ENCODE measurements at places on chromosomes 12 and 14.

DNA sequence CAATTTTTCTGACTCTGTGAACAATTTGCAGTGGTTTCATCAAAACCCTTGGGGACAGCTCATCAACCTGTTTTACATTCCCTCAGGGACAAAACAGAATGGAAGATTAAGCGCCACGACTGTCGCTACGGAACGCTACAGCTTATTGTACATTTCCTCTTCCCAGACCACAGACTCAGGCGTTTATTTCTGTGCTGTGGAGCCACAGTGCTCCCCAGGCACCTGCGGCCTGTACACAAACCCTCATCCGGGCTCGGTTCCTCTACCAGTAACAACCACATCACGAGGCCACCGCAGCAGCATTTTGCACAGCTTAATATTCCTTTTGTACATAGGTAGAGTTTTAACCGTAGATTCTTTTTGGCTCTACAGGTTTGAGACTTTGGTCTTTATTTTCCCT, 397.4 kb upstream of the OR4E1 start:
- DNase-seq = no peak

GRCh38 chr14:91947475-91948184, at the start of gene FBLN5:
FBLN5 (minus strand) TSS chr14:91947694; CDS start chr14:91947229, 465 bp downstream.
- peak; percentile 82 for DNase-seq

GRCh38 chr12:5008661-5009060, 35.0 kb upstream of the KCNA5 start:
- no peak for DNase-seq

GRCh38 chr12:51458635-51459034, 34.0 kb downstream of the SLC4A8 start:
- DNase-seq = no peak

DNA sequence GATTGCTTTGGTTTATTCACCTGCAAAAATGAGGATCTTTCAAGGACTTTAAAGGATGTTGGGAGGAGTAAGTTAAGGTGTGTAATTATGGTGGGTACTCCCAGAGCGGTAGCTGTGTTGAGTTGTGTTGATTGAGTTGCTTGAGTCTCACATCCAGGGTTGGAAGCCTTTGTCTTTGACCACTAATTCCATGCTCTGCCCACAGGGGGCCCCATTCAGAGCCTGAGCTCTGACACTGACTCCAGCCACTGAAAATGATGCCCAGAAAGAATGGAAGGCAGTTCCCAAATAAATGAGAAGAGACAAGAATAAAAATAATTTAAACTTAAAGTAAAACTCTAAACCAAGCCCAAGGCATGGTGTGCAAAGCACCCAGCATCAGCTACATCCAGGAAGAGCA, 237.4 kb upstream of the PWP1 start:
- no peak for DNase-seq

DNA sequence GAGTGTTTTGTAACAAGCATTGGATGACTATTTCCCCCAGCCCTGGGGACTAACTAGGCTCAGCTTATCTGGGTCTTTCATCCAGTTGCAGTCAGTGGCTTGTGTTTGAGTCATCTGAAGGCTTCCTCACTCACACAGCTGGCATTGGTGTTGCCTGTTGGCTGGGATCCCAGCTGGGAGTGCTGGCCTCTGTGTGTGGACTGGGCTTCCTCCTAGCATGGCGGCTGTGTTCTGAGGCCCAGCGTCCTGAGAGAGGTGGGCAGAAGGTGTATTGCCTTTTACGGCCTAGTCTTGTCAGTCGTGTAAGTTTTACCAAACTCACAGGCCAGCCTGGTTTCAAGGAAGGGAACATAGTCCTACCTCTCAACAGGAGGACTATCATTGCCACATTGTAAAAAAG, 28.3 kb upstream of the PPP2R5C start:
- no peak for DNase-seq
